ENCODE measurements at places on chromosomes 7 and 10.

GRCh38 chr10:132974886-132975830, 32.8 kb upstream of the CFAP46 start:
- DNase-seq = no peak

DNA sequence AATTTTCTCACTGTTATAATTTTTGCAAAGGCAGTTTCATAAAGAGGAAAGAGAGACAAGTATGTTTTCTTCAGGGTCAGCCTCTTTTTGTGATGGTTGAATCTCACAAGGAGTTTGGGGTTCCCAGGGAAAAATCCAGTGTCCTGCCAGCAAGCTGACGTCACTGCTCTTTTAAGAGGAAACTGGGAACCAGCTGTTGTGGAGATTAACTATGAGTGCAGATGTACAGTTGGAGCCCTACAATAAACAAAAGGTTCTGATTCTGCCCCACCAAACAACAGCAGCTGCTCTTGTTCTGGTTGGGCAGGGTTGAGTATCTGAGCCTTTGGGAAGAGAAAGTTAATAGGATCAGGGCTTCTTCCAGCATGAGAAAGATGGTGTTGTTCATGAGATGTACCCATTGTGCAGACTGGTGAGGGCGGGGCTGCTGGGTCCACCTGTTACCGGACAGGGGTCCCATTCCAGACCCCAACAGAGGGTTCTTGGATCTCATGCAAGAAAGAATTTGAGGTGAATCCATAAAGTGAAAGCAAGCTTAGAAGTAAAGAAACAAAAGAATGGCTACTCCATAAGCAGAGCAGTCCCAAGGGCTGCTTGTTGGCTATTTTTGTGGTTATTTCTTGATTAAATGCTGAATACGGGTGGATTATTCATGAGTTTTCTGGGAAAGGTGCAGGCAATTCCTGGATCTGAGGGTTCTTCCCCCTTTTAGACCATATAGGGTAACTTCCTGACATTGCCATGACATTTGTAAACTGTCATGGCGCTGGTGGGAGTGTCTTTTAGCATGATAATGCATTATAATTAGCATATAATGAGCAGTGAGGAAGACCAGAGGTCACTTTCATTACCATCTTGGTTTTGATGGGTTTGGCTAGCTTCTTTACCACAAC, 12.5 kb downstream of the PRF1 start:
- no peak for DNase-seq

DNA sequence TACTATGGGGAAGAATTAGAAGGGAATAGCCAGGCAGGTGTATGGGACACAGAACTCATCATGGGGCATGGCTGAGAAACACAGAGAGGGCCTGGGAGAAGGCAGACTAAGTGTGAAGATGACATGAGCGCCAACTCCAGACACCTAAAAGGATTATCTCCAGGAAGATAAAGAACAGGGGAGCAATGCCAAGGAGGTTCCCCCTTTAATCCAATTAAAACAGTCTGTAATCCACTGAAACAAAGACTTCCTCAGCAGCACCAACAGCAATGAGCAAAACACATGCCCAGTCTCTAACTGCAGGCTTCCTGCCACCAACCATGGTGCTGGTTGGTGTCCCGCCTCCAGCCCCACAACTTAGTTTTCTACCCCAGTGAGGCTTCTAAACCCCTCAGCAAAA, 108.9 kb downstream of the GRID1 start:
- DNase-seq = no peak

DNA sequence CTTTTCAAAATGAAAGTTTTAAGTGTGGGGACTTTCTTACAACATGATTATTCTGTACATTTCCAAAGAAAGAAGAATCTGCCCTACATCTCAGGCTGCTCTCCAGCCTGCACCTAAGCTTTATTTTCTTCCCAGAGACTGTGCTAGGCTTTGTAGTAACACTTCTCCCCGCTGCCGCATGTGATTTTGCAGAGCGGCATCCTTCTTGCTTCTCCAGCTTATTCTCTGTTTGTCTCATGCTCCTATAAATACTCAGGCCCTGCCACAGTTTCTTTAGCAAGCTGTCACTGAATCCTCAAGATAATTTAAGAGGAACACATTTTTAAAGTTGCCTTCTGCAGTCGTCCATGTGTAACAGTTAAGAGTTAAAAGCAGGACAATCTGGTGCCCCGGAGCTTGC, 53.5 kb downstream of the INSYN2A start:
- no peak for DNase-seq
